ENCODE measurements at places on chromosomes 3 and 15.
A peak's percentile ranks its signal among the peaks of the same experiment; 100 is the strongest.

DNA sequence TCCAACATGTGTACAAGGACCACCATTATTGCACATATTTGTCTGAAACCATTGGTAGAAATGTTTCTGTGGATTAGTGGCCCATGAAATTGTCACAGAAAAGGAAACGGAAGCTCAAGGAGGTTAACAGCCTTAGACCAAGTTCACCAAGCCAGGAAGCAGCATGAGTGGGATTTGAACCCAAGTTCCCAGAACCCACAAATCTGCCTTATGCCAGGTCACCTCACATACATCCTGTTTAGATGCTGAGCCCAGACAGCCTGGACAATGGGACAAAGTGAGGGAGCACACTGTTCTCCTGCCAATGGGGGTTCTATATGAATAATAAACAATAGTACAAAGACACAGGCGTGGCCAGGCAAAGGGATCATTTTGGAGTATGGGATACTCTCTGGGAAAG is 59.6 kb upstream of the CA12 start:
- no peak for DNase-seq

GRCh38 chr15:101048176-101048575 is 129.0 kb downstream of the LRRK1 start:
- no peak for DNase-seq

- DNase-seq, result peak; percentile 69
These were observed 79.1 kb upstream of the MEF2A start for GRCh38 chr15:99486371-99487336.

DNA sequence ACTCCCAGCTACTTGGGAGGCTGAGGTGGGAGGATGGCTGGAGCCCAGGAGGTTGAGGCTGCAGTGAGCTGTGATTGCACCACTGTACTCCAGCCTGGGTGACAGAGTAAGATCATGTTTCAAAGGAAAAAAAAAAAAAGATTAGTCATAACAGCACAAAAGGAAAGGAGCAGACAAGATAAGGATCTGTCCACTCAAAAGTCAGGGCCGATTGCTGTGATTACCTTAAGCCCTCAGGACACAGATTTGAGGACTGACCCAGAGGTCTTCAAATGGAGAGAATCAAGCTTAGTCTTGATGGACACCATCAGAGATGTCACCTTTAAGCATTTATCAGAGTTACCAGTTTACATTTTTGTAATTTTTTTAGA is 23.9 kb upstream of the HEG1 start:
- no peak for DNase-seq

DNA sequence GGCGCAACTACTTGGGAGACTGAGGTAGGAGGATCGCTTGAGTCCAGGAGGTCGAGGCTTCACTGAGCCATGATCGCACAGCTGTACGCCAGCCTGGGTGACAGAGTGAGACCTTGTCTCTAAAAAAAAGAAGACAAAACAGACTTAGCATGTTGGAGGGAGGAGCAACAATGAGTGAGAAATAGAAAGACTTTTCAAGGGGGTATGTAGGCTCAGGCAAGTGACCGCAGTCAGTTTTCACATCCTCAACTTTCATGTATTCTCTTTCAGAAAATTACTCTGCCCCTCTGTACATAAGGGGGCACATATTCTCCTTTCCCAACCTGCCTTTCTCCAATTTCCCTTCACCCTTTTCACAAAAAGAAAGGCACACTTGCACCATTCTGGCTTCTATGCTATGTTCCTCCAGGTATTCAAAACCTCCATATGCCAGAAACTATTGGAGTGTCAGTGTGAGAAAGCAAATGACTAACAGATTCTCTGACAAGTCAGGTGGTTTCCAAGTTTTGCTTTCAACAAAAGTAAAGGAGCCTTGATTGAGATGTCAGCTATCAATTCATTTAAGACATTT is 7.6 kb downstream of the NSUN3 start:
- DNase-seq, result no peak

GRCh38 chr3:183912895-183913579 is 28.4 kb upstream of the PARL start:
- DNase-seq, result no peak

DNA sequence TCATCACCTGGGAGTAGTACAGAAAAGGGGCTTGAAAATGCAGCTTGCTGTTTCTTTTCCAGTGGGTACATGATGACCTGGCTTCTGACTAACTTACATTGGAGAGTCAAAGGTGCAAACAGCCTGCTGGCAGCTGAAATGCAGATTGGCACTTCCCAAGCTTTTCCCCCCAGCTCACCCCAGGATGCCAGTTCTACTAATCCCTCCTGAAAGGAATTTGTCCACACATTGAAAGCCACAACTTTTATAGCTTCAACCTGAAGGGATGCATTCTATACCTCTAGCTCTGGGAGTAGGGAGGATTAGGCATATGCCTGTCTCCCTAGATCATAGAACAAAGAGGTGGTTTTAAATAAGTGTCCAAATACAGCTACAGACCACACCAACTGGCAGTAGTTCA is 281.7 kb downstream of the EFHB start:
- DNase-seq, result no peak

GRCh38 chr15:39692356-39693327 is 90.0 kb downstream of the FSIP1 start:
- peak; percentile 98 for DNase-seq

GRCh38 chr15:50110285-50110684 is 8.7 kb downstream of the ATP8B4 start:
- DNase-seq, result no peak

DNA sequence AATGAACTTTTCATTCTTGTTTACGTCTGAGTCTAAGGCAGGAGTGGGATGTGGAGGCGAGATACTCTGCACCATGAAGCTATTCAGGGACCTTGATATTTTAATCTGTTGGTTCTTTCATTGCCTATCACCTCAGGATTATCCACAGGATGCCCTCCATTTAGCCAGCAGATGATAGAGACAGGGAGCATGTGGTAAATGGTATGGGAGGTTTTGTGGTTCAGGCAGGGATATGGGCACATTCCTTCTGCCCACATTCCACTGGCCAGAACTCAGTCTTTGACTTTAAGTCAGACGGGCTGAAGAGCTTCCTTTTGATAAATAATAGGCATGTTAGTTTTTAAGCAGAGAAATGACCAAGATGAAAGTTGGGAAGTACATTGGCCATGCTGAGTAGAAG is 548.0 kb upstream of the CCDC54 start:
- no peak for DNase-seq

GRCh38 chr15:82830427-82831173 is 21.2 kb downstream of the WHAMM start:
- no peak for DNase-seq

- DNase-seq, result no peak
These were observed 844.3 kb upstream of the NR2F2 start for GRCh38 chr15:95486224-95486623.

DNA sequence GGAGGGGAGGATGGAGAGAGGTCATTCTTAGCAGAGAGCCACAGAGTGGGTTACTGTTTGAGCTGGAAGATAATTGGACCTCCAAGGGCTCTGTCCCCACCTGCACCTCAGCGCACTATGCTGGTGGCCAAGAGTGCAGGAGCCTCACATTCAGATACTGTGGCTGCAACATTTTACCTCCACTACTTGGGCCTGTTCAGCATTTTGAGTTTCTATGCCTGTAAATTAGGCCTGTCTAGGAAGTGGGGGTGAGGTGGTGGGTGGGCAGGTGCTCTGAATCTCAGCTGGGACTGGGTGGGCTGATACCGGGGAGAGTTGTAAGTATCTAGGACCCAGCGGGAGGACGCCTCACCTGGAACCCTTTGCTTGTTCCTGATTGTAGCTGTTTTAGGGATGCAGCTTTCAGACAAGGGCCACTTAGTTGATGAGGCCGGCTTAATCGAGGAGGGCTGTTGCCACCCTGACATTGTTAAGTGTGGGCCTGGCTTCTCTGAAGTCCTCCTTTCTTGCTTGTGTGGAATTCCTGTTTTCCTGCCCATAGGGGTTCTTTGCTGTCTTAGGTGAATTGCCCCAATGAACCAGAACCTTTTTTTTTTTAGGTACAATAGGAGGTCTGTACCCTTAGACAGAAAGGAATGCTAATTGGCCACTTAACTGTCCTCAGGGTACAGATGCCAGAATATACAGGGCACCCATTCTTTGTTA is 83.8 kb downstream of the SMAD3 start:
- no peak for DNase-seq

GRCh38 chr3:179811321-179812095 is 158.7 kb downstream of the USP13 start:
- DNase-seq, result peak; percentile 40

- DNase-seq, result no peak
These were observed at the start of gene CAPN7 for GRCh38 chr3:15205934-15206661. Gene CAPN7, plus strand, starts transcription at chr3:15206246. Its CDS starts 250 bp downstream, at chr3:15206496.

- peak; percentile 36 for DNase-seq
These were observed 285.4 kb downstream of the ZBTB20 start for GRCh38 chr3:114861666-114862065.

GRCh38 chr3:66472313-66473134 is 28.3 kb downstream of the LRIG1 start:
- no peak for DNase-seq

DNA sequence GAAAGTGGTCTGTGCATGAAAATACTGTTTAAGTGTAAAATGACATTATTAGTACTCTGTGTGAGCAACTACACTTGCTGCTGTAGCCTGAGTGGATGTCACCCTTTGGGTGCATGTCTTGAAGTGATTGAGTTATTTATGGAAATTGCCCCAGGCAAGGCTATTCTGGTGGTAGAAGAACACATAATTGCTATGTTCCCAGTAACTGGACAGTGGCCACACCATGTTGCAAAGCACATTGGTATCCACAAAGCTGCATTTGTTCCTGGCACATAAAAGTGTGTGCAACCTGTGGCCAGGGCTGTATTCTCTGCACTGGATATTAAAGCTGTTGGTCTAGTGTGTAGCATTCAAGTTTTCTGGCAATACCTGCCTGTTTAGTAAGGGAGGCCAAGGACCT is 23.8 kb downstream of the MTMR14 start:
- no peak for DNase-seq

- DNase-seq, result no peak
These were observed 173.6 kb upstream of the PFN2 start for GRCh38 chr3:150144191-150144708.

DNA sequence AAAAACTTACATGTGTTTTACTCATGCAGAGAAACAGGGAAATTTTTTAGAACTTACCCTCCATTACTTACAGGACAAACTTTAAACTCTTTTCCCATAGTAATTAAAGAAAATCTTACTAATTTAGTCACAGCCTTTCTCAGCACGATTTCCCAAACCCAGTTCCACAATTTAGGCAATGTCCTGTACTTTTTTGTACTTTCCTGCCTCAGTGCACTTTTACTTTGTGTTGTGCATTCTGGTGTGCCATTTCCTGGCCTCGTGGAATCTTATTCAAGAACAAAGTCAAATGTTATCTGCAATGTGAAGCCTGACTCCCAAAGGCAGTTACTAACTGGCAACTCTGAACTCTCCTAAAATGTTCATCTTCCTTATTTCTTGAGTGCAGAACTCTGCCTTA is 1.9 kb downstream of the SLC33A1 start:
- DNase-seq, result no peak

DNA sequence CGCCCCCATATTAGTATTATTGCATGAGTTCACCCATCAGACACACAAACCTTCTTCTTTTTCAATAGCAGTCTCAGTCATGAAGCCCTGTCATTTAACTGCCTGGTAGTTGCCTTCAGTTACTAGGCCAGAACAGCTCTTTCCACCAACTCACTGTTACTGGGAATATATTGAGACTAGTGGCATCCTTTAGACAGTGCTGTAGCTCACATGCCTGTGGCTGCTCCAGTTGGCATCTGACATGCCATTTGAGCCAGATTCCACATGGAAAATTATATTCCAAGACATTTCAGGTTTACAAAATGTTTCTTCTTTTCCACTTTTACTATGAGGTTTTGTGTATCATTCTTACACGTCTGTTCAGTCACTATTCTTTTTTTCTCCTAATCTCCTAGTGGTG is 146.1 kb downstream of the GHSR start:
- no peak for DNase-seq

GRCh38 chr3:195023576-195023975 is 247.4 kb downstream of the XXYLT1 start:
- DNase-seq, result no peak

- DNase-seq, result no peak
These were observed 262.6 kb downstream of the ABHD5 start for GRCh38 chr3:43953380-43953779.

DNA sequence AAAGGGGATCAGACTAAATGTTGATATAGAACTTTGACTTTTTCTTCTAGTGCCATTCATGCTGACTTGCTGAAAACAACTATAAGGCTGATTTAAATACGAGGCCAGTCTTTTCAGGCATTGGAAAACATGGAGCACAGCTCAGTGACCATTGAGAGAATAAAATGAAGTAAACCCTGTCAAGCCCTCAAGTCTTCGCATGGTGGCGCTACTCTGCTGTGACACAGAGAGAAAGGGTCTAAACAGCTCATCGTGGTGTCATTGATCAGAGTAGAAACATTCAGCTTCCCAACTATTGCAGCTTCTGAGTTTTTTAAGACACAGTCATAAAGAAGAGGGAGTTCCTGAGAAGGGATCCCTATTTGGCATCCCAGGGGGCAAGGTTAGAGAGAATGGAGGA is 716.2 kb downstream of the DIPK2A start:
- DNase-seq, result no peak

DNA sequence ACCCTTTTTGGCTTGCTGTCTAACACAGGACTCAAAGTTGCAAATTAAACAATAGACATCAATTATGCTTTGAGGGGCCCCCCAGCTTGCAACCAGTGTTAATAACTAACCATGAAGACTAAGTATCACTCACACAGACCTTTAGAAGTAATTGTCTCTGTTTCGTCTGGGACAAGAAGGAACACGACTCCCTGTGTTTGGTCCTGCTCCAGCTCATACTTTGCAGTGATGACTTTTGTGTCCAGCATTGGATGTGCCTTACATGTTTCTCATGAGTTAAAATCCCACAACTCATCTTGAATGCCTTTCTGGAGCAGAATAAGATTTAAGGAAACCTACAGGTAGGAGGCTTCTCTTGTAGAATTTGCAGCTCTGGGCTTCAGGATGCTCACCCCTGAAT is 53.1 kb downstream of the GMNC start:
- no peak for DNase-seq

- no peak for DNase-seq
These were observed 309.2 kb downstream of the MAGI1 start for GRCh38 chr3:65729555-65729954.

GRCh38 chr15:43095243-43095642 is 10.6 kb downstream of the UBR1 start:
- no peak for DNase-seq

GRCh38 chr3:81530180-81530939 is 231.1 kb downstream of the GBE1 start:
- DNase-seq, result no peak

GRCh38 chr3:169591159-169591951 is 72.2 kb downstream of the MECOM start:
- DNase-seq, result no peak

GRCh38 chr3:117566926-117567325 is 857.3 kb downstream of the TUSC7 start:
- DNase-seq, result no peak

GRCh38 chr15:41301587-41301986 is 30.8 kb downstream of the OIP5 start:
- no peak for DNase-seq

DNA sequence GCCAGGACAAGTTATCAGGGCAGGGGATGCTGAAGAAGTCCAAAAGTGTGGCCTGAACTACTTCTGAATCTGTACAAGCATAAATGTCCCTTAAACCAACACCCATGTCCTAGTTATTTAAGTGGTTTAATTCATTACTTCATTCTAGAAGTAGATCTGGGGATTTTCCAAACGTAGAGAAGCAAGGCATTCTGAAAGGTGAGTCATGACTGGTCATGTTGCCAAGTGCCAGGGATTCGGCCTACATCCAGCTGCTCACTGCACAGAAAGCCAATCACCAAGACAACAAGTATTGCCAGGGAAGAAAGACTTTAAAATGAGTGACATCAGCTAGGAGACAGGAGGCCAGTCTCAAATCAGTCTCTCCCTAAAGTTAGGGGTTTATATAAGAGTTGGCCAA is 396.6 kb downstream of the GABRB3 start:
- DNase-seq, result no peak

All from NCI-H524 treated with DMSO at 0.1 percent for 48 hours (cell line).